ENCODE measurements at places on chromosomes 7 and 10.

GRCh38 chr7:155734445-155734809, 77.8 kb downstream of the SHH start:
- DNase-seq, result no peak

DNA sequence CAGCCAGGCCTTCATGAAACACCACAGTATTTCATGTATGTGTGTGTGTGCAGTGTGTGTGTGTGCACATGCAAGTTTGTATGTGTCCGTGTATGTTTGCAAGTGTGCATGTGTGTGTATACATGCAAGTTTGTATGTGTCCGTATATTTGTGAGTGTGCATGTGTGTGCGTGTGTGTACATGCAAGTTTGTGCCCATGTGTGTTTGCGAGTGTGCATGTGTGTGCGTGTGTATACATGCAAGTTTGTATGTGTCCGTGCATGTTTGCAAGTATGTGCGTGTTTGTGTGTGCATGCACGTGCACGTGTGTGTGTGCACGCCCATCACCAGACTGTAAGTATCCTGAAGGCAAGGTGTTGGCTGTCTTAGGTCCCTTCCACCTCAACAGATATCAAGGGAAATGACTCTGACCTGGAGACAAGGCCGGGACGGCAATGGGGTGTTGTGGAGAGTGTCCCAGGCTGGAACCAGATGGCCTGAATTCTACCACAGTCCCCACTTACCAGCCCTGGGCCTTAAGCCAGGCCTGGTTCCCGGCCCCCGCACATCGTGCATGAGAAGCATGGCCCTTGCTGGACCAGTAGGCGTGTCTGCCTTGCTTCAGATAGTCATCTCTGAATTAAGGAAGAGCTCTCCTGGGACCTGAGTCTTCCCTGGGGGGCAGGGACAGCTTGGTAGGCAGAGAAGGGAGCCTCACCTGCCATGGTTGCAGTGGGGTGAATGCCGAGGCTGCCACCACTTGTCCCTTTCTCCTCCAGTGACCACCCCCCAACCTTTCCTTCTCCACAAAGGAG, 140.0 kb downstream of the GRK5 start:
- no peak for DNase-seq

GRCh38 chr7:12257582-12257981, 46.5 kb downstream of the TMEM106B start:
- DNase-seq, result peak; percentile 78

- DNase-seq, result no peak
These were observed 2.1 kb downstream of the CNNM2 start for GRCh38 chr10:102919992-102920739.
